ENCODE measurements at places on chromosomes 7 and 10. TPM values are rescaled to one million over a fixed set of nuclear protein-coding genes. Genes with fewer than 3 reads are reported as not detected.

DNA sequence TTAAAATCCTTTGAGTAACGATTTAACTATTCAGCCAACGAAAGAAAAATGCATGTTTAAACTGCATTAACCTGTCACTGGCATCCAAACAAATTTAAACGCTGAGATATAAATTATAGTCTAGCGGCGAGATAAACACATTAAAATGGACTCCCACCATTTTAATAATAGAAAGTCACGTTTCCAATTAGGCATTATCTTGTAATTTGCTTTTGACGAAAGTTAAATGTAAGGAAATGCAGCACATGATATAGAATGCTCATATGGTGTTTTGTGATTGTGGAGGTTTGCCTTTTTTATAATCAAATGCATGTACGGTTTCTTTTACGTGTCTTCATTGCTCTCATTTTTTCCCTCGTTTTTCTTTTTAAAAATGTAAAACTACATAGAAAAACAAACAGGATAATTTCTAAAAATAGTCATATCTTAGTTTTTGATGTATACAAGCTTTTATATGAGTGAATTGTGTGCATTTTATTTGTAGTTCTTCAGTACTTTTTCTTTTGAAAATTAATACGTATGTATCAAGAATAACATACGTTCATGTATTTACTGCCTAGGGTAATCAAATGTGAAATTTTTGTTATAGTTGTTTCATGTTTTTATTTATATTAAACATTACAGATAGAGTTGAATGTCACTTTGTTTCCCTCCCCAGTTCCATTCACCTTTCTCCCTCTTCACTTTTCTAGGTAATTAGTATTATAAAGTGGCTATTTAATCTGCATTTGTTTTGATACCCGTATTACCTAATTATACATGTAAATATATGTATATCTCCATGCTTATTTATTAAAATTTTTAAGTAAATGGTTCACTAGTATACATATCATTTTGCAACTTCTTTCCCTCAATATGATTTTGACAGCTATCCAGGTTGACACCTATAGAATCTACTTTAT, 1.1 kb upstream of the KLF14 start:
- no peak for DNase-seq

The OR2A5 gene
- not detected for total RNA-seq

The MSS51 gene
- total RNA-seq: 2.2 TPM

The AKR1C2 gene
- 0.11 TPM for total RNA-seq

DNA sequence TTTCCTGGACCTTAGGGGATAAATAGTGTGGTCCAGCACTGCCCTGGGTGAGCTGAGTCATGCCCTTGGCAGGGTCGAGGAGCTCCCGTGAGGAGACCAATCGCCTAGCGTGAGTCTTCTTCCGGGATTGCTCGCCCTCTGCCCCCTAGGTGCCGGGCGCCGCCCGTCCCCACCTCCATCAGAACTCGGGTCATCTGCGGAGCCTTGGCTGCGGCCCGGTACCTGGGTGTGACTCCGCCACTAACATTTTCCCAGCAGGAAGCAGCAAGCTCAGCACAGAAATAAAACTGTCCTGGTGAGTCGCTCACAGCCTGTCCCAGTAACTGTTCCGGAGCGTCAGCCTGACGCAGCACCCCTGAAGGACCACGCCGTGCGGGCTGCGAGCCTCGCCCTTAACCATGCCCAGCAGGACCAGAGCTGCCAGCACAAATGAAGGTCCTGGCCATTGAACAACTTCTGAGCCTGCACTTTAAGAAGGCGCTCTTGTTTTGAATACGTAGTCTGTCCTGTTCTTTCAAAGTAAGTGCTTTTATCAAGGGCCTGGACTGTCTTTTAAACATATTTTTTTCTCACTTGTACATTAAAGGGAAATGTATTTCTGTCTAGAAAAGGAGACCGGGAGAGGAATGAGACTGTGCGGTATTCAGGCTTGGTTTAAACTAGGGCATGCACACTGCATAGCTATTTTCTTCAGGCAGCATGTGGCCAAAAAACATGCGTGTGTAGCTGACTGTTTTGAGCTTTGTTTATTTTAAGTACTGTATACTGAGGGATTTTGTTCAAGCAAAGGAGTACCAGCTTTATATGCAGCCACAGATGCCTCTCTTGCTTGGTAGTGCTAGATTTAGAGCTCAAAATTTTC, 136.7 kb downstream of the HECW1 start:
- peak; percentile 36 for DNase-seq

The OPALIN gene
- not detected for total RNA-seq

The ELN gene
- 2.7 TPM for total RNA-seq

The TBX20 gene
- total RNA-seq: 0.69 TPM

- no peak for DNase-seq
Observed at GRCh38 chr7:82373926-82374635, 69.5 kb downstream of the CACNA2D1 start.

- no peak for DNase-seq
Observed at GRCh38 chr10:90199093-90199492, 497.7 kb downstream of the KIF20B start.

The MKX gene
- total RNA-seq: 0.96 TPM

GRCh38 chr7:146116521-146117222, at the start of gene CNTNAP2:
Gene CNTNAP2, plus strand, starts transcription at chr7:146116801. Its CDS starts 76 bp downstream, at chr7:146116877.
- DNase-seq: peak; percentile 67

GRCh38 chr7:92421676-92422435, 25.4 kb upstream of the GATAD1 start:
- DNase-seq: no peak

- DNase-seq: no peak
Observed at GRCh38 chr7:135831455-135832195, 83.0 kb upstream of the FAM180A start.

GRCh38 chr10:34581801-34582532, 233.1 kb downstream of the PARD3 start:
- DNase-seq: no peak

DNA sequence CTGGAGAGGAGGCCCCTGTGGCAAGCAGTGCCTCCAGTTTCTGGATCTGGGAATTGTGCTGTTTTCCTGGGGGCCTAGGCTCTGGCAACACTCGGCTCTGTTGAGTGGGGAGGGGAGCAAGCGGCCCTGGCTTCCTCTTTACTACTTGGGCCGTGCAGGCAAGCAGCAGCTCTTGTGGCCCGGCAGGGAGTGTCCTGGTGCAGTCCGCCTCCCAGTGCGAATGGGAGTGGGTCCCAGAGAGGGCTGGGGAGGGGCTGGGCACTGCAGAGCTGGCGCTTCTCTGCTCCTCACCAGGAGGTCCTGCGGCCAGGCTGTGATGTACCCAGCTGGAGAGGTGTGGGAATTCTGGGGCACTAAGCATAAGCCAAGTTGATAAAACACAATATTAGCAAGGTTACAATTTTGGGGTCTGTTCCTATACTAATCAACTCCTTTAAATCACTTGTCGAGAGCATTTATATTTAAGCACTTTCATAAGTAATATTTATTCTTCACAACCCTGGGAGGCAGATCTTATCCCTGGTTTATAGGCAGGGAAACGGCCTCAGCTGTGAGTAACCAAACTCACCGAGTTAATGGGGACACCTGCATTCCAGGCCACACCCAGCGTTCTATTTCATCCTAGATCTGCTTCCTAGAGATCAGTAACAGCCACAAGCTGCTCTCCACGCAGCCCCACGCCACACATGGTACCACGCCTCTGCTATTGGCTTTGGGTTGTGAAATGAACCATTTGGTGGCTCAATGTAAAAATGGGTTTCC, 183.4 kb upstream of the PLXNA4 start:
- peak; percentile 50 for DNase-seq

The ACBD7 gene
- total RNA-seq: 6.1 TPM

- DNase-seq: no peak
Observed at GRCh38 chr7:41694495-41694894, 8.4 kb downstream of the INHBA start.

The CREM gene
- total RNA-seq: 36.0 TPM

The C7orf33 gene
- total RNA-seq: not detected

GRCh38 chr7:108824840-108825580, 255.3 kb downstream of the DNAJB9 start:
- no peak for DNase-seq

DNA sequence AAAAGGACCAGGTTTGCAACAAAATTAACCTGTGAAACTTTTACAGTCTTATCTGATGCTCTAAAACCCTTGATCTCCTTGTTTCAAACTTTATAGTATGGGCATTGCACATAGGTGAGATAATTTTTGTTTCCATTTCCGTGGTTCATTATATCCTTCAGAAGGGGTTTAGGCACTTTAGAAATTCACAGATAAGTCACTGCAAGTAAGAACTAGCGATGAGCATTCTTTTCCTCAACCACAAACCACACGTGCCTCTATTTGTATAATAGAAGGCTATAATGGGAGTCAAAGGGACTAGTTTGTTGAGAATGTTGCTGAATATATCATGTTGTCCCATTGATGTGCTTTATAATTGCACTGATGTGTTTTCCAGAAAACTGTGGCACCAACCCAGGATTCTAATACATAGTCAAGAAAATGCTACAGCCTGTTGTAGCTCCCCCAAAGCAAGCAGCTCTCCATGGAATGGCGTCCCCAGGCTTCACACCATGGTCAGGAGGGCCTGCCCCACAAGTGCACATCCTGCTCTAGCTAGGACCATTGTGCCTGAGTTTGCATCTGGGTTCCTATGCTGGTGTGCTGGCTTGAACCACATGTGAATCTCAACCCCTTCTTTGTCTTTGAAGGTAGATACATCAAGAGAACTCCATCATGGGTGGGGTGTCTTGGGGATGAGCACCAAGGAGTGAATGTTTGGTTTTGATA, 14.0 kb upstream of the ATXN7L1 start:
- DNase-seq: no peak

- DNase-seq: no peak
Observed at GRCh38 chr10:103153302-103154197, 39.5 kb downstream of the NT5C2 start.

DNA sequence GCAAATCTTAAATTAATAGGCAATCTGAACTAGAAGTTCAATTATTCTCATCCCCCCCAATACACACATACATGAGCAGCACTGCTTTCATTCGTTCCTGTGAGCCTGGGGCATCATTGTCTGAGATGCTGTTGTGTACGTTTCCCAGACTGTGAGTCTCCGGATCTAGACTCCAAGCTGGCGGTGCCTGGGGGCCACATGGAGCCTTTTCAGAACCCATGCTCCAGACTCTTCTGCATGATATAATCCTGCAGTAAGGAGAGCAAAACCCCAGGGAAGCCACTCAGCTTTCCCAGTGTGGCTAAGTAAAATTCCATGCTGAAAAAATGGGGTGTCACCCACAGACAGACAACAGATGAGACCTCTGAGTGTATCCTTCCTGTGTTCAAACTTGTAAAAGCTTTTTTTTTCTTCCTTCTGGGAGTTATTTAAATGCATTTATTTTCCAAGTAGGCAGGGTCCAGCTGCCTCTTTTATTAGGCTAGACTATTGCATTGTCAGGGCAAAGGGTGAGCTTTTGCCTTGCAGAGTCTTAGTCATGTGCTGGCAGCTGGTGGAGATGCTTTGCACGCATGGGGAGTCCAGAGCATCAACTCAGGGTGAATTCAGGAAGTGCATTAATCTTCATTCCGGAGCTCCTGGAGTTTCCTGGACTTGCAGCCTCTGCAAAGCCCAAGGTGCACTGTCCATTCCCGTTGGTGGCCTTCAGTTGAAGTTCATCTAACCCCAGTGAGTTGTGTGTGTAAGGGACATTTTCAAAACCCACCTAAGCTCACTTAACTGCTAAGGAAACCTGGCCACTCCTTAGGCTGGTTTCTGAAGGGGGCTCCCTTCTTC, 185.7 kb upstream of the ADO start:
- no peak for DNase-seq

The SMO gene
- 44.9 TPM for total RNA-seq

- peak; percentile 66 for DNase-seq
Observed at GRCh38 chr10:86757113-86757972, 924 bp downstream of the BMPR1A start.

The HOXA2 gene
- total RNA-seq: not detected

The SFTPA1 gene
- not detected for total RNA-seq

- no peak for DNase-seq
Observed at GRCh38 chr7:29995652-29996051, 6.1 kb upstream of the SCRN1 start.

GRCh38 chr10:87842220-87842641, 21.1 kb downstream of the KLLN start:
- no peak for DNase-seq

DNA sequence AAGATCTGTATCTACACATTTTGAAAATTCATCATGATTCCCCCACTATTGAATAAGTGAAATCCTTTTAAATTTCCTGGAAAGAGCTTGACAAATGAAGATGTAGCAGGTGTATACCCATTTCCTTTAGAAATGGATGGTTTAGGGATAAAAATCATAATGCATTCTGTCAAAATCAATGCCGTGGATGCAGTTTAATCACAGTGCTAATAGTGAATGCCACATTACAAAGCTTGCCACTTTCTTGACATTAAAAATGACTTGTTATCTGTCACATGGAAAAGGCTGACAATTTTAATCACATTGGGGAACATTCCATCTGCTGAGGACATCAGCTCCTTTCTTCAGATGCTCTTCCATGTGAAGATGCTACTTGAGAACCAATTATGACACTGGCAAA, 229.6 kb downstream of the GPAM start:
- no peak for DNase-seq

The HOXA9 gene
- not detected for total RNA-seq

Data from H7 (cell line).